Mesothelial cell of epicardium (in vitro differentiated cells): ENCODE measurements at places on chromosomes 3 and 15. TPM values are rescaled to one million over a fixed set of nuclear protein-coding genes. Genes with fewer than 3 reads are reported as not detected.
A peak's percentile ranks its signal among the peaks of the same experiment; 100 is the strongest.

The OR5K2 gene
- total RNA-seq, result not detected in 3 replicates

DNA sequence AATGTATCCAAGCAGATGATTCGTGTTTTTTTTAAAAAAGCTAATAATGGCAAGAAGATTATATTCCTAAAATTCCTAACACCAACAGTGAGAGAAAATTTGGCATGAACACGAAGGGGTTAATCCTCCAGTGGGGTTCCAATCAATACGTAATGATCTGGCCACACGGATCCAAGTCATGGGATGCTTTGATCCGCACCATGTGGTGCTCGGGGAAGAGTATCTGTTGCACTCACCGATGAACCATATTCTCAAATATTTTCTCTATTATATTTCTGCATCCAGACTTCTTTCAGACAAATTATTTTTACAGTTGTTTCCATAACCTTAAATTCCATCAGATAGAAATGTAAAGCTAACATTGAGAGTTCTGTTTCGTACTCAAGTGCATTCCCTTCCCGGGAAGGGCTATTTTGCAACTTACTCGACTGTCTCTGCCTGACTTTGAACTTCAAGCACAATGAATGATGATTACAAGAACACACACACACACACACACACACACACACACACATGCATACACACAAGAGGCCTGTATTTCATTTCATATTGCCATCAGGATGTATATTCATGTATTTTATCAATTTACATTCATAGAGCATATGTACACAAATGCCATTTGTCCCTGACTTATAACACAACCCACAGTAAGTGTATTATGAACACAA lies 567.2 kb downstream of the FOXP1 start:
- DNase-seq, result no peak
- H3K27me3 ChIP-seq, result no peaks in the 10 kb centered on the region
- peaks cover 26% of the 10 kb centered on the region for H3K36me3 ChIP-seq
- H3K4me3 ChIP-seq, result no peak overlapping the region
- H3K27ac ChIP-seq, result peak overlapping the region; percentile 91
- H3K4me1 ChIP-seq, result peaks cover 25% of the 10 kb centered on the region

The GUCA1C gene
- not detected in 3 replicates for total RNA-seq

The GPR149 gene
- total RNA-seq, result not detected in 3 replicates

The FOXL2 gene
- not detected in 3 replicates for total RNA-seq
